Smooth muscle cell of the pulmonary artery (primary cell): ENCODE measurements at places on chromosomes 11 and 22. TPM values are rescaled to one million over a fixed set of nuclear protein-coding genes. Genes with fewer than 3 reads are reported as not detected.

Gene SLC15A3
- 10.7 and 16.4 TPM in 2 replicates for total RNA-seq

Gene PISD
- 39.5 and 50.9 TPM in 2 replicates for total RNA-seq

Gene FGF3
- total RNA-seq: not detected in 2 replicates

Gene C11orf87
- 0.20 and 1.9 TPM in 2 replicates for total RNA-seq

Gene TPH1
- total RNA-seq: 0.03 and 0.07 TPM in 2 replicates
